ENCODE measurements at places on chromosomes 5 and 9.

GRCh38 chr9:100411472-100412283, 15.3 kb upstream of the MSANTD3 start:
- DNase-seq: peak; percentile 94

DNA sequence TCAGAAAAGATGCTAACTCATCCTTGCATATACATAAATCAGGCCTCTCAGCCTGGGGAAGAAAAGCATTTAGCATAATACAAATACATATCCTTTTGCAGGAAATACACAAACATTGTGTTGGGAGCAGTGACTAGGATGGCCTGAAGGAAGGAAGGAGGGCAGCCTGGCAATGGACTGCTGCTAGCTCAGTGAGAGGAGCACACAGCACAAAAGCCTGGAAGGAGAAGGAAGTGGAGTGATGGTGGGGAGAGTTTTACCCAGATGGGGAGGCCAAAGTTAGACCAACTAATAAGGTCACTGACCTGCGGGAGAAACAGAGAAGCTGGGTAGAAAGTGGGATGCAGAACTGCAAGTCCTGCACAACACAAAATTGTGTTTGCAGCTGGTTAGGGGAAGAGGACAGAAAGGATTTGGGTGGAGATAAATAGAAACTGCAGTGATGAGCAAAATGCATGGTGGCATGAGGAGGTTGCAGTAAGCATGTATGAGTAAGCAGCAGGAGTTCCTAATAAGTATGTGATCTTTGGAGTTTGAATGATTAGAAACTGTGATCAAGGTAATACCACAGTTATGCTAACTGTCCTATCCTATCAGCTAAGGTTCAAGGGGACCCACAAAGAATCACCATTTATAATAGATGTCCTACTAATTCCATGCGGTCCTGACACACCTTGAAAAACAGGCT, 39.5 kb downstream of the SEMA6A start:
- DNase-seq: no peak

- no peak for DNase-seq
Measured at GRCh38 chr9:31700252-31701045, 684.0 kb upstream of the ACO1 start.

- DNase-seq: no peak
Measured at GRCh38 chr9:112754578-112754977, 4.0 kb downstream of the SNX30 start.

GRCh38 chr9:30511666-30512065, 1872.8 kb upstream of the ACO1 start:
- no peak for DNase-seq

Data from G401 (cell line).